Smooth muscle cell of bladder (primary cell): ENCODE measurements at places on chromosomes 6 and 20. TPM values are rescaled to one million over a fixed set of nuclear protein-coding genes. Genes with fewer than 3 reads are reported as not detected.

Gene MICA
- total RNA-seq = 76.7 and 80.9 TPM in 2 replicates

Gene NKX2-2
- not detected in 2 replicates for total RNA-seq

Gene CNBD2
- total RNA-seq = 1.6 and 1.7 TPM in 2 replicates

Gene BFSP1
- 2.8 and 3.8 TPM in 2 replicates for total RNA-seq

Gene FKBP1C
- total RNA-seq = 0.46 and 0.57 TPM in 2 replicates

Gene PDE10A
- 37.3 and 89.7 TPM in 2 replicates for total RNA-seq

Gene ANKEF1
- 0.83 and 1.4 TPM in 2 replicates for total RNA-seq

Gene BPIFB4
- not detected in 2 replicates for total RNA-seq

Gene CD40
- total RNA-seq = 3.6 and 5.6 TPM in 2 replicates

Gene ANKRD66
- total RNA-seq = not detected in 2 replicates

Gene SLC18B1
- total RNA-seq = 5.4 and 7.4 TPM in 2 replicates

Gene RPS6KA2
- total RNA-seq = 61.8 and 109 TPM in 2 replicates

Gene GRIK2
- 1.3 and 3.5 TPM in 2 replicates for total RNA-seq

Gene MUC21
- not detected in 2 replicates for total RNA-seq

Gene GMPR
- total RNA-seq = 9.7 and 17.0 TPM in 2 replicates

Gene PI16
- 0.43 and 4.6 TPM in 2 replicates for total RNA-seq

Gene SSTR4
- not detected in 2 replicates for total RNA-seq

Gene PRSS35
- total RNA-seq = 6.1 and 9.7 TPM in 2 replicates
